ENCODE measurements at places on chromosomes 2 and 18.

GRCh38 chr18:79756826-79757225 lies 40.9 kb upstream of the KCNG2 start:
- no peak for DNase-seq

DNA sequence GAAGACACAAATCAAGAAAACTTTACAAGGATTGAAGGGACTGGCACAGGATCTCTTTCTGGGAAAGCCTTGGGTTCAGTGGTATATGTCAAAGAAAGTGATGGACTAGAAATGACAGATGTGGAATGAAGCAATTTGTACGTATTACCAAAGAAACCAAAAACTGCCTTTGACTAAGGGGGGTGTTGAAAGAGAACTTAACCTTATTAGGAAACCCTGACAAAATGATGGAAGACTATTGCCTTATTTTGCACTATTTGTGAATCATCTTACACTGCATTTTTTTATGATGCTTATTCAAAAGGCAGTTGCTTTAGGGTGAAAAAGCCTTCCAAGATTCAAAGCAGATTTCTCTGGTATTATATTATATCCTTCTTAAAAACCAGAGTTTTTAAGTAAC lies 4.0 kb downstream of the TSGA10 start:
- DNase-seq: no peak

- DNase-seq: no peak
These were observed 377.2 kb downstream of the LRATD1 start for GRCh38 chr2:15009681-15010080.

DNA sequence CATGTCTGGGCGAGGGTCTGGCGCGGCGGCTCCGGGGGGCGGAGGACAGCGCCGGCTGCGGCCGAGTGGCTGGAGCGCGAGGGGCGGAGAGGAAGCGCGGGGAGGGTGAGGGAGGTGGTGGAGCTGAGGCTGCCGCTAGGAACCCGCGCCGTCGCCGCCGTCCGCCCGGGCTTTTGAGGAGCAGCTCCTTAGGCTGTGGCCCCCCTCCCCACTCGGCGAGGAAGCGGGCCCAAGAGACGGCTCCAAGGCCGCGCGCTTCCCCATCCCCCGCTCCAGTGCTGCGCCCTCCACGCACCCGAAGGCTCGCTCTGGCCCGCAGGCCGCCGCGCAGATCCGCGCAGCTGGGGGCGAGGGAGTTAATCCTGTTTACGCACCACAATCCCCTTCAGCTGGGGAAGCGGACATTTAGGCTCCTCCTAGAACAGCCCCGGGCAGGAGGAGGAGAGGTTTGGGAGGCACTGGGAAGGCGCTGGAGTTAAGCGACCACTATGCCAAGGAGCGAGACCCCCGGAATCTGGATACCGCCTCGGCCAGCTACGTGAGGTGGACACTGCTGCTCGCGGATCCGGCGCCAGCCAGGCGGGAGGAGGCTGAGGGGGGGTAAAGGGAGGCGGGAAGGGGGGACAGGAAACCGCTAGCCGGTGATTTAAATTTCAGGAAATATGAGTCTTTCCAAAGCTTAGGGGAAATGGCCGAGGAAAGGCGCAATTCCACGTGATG lies at the start of gene CNRIP1:
CNRIP1 (minus strand) TSS at position 552 of the 720 bp plus-strand sequence; CDS start at position 3, 549 bp downstream.
- DNase-seq: no peak

GRCh38 chr2:21836261-21836660 lies 712.5 kb downstream of the TDRD15 start:
- DNase-seq: no peak
